GM13977 (cell line): ENCODE measurements at places on chromosomes 1 and 21.

- DNase-seq = no peak
These were observed 46.1 kb upstream of the ARHGAP29 start for GRCh38 chr1:94283462-94283861.

DNA sequence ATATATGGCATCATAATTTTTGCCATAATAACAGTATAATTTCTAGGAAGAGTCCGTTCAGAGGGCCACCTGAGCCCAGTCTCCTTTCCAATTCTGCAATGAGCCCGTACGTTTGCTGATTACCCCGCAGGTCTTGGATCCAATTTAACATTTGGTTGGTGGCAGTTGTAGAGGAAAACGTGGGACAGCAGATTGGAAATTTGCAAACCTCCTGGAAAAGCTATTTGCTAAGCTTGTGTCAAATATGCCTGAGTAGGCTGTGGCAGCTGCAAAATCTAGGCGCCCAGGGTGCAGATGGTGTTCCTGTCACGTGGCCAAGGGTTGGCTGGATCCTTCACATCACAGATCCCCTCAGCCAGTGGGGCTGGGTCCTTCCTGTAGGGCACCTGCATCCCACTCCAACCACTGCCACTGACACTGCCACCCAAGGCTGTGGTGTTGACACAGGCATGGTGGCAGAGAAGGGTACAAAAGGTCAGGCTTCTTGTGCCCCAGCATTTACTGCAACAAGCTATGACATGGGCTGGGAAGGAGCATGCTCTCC, 174.8 kb upstream of the SYT6 start:
- no peak for DNase-seq

GRCh38 chr1:204466416-204467405, 27.9 kb downstream of the PIK3C2B start:
- no peak for DNase-seq

DNA sequence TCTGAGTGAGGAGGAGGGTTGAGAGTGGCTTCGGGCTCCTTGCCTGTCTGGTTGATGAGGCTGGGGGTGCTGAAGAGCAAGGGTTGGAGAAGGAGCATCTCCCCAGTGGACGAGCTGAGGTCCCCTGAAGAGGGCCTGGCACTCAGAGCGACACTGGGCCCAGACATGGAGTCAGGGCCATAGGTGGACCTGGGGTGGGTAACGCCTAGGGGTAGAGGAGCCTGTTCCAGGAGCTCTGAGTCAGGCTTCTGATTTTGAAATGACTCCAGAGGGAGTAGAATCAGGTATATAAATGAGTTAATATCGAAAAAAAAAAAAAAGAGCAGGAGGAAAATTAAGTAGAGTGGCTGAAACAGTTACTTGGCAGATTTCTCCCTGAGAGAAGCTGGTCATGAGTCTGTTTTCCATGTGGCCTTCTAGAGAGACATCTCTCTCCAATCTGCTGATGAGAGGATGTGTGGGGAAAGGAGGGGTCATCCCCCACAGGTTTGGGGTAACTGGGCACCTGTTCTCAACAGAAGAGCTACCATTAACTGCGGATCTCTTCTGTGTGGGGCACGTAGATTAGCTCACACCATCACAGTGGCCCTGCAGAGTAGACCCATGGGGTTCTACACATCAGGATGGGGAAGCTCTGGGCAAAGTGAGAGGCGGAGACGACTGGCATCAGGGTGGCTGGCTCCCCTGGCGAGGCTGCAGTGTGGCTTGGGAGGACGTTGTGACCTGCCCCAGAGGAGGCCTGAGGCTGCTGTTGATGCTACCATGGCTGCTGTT, 115.5 kb downstream of the DHRS3 start:
- no peak for DNase-seq

DNA sequence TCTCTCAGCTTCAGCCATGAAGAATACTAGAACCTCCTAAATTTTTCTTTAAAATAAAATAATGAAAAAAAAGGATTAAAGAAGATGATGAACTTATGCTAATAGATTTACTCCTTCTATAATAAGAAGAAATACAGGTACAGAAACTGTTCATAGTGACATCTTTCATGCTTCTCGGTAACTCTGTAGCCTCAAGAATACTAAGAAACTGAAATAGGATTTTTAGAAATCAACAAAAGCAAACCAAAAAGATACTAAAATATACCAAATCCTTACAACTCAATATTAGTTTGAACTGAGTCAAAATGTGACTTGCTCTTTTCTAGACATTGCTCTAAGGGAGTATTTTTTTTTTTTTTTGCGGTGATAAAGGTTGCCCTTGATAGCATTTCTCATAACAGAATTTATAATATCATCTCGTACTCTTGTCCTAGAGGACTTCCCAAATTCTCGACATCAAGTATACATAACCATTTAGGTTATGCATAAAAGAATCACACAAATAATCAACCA, 42.8 kb downstream of the ZZZ3 start:
- no peak for DNase-seq

DNA sequence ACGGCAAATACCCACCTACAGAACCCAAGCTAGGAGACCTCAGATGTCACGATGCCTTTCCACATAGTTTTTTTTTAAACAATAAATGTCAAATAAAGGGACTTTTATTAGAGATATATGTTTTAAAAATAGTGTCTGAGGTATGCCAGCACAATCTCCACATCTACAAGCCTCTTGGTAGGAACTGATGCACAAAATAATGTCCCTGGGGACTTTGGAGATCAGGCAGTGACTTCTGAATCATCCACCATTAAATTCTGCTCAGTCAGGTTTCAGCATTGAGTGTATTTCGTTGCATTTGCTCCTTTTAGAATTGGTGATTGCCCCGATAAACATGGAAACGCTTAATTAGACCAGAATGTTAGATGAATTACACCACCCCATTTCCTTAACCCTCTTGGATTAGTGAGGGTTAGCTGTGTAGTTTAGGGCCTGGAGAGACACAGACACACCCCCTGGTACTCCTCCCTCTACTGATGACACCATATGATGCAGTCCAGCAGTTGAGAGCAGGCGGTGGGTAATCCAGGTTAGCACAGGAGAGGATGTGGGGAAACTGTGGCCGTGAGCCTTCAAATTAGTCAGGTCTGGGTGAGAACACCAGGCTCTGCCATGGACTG, 33.6 kb downstream of the LGR6 start:
- no peak for DNase-seq

GRCh38 chr1:101290119-101290921, 53.5 kb downstream of the S1PR1 start:
- no peak for DNase-seq
